ENCODE measurements at places on chromosomes 1 and 21.

DNA sequence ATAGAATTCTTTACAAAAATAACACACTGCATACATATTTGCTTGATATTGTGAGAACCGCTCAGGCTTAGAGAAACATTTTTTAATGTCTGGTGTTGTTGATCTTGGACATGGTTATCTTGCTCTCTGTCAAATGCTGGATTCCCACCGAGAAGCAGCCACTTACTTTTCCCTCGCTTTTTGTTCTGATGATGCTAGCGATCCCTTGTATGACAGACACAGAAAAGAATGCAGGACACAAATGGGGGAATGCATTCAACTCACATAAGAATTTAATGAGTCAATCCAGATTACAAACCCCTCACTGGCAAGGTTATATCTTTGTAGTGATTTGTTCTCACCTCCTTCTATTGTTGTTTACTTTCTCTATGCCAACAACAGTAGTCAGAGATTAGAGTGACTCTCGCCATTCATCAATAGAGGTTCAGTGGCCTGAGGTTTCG, 76.8 kb upstream of the AKT3 start:
- H3K4me1 ChIP-seq: peaks cover 4% of the 10 kb centered on the region
- no peak for DNase-seq
- H3K4me3 ChIP-seq: peak overlapping the region; percentile 19
- H3K36me3 ChIP-seq: no peaks in the 10 kb centered on the region

DNA sequence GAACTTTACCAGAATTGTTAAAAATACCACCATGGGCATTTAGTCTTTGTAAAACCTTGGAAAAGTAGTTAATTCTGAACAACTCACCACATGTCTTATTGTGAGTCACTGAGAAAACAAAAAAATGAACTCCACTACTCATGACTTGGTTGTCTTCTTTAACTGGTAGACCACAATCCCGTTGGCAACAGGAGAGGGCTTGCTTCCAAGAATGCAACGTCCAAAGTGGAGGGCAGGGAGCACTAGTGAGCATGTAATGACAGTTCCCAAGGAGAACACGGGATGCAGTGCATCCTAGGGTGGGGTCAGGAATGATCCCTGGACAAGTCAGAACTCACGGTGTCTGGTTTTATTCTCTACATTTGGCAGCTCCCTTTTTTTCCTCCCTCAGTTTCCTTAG, 15.2 kb upstream of the HMCN1 start:
- no peaks in the 10 kb centered on the region for H3K4me1 ChIP-seq
- DNase-seq: no peak
- peak overlapping the region; percentile 48 for H3K27ac ChIP-seq
- no peaks in the 10 kb centered on the region for H3K27me3 ChIP-seq

DNA sequence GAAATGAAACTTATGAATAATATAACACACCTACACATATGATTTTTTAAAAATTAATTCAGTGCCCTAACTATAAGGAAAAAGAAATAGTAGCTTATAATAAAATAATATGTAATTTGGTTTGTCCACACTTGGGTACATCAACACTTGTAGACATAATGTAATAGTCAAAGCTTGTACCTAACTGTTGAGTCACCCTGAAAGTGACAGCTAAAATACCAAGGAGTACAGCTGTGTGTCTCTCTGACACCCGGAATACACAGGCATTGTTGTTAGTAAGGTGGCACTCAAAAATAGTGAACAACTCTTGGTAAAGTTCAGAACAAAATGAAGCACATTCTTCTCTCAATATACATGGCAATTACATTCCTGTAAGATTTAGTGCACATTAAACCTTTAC, 243.4 kb downstream of the TRABD2B start:
- no peaks in the 10 kb centered on the region for H3K36me3 ChIP-seq
- peaks cover 18% of the 10 kb centered on the region for H3K4me1 ChIP-seq
- H3K27ac ChIP-seq: no peak overlapping the region
- no peak for DNase-seq
- H3K27me3 ChIP-seq: no peaks in the 10 kb centered on the region

- peaks cover 23% of the 10 kb centered on the region for H3K4me1 ChIP-seq
- no peak for DNase-seq
- H3K27ac ChIP-seq: peak overlapping the region; percentile 14
These were observed 19.6 kb downstream of the ZNF362 start for GRCh38 chr1:33275706-33276572.

GRCh38 chr1:29634324-29634723, 398.0 kb downstream of the PTPRU start:
- DNase-seq: peak; percentile 12
- H3K27ac ChIP-seq: no peak overlapping the region
- H3K4me1 ChIP-seq: no peaks in the 10 kb centered on the region
- no peaks in the 10 kb centered on the region for H3K27me3 ChIP-seq

- peaks cover 56% of the 10 kb centered on the region for H3K4me1 ChIP-seq
- no peaks in the 10 kb centered on the region for H3K27me3 ChIP-seq
- H3K36me3 ChIP-seq: peaks cover 47% of the 10 kb centered on the region
- H3K4me3 ChIP-seq: no peak overlapping the region
These were observed 31.7 kb downstream of the ECE1 start for GRCh38 chr1:21258331-21259134.

- H3K27me3 ChIP-seq: no peaks in the 10 kb centered on the region
- peak overlapping the region; percentile 58 for H3K27ac ChIP-seq
- H3K36me3 ChIP-seq: peaks cover 16% of the 10 kb centered on the region
- peak; percentile 85 for DNase-seq
- H3K4me1 ChIP-seq: peaks cover 43% of the 10 kb centered on the region
These were observed 34.9 kb upstream of the PPP1R15B start for GRCh38 chr1:204446413-204447111.

DNA sequence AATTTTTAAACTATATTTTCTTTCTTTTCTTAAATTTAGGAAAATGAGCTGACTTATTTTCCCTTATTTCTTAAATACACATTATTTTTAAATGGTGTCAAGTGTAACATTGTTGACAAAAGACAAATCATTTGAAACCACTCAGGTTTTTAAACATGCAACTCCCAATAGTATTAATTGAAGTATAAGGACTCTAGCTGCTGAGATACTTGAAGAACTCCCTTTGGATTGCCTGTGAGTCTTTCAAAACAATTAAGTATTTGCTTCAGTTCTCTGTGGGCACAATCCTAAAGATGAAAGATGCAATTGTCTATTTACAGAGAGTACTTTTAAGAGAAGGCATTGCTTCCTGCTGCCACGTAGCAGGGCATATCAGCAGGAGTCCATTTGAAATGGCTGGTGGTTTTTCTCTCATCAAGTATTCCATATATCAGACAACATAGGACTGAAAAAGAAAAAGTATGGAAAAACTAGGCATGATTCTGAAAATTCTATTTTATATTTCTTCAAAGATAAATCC, 373.4 kb downstream of the NEGR1 start:
- no peaks in the 10 kb centered on the region for H3K4me1 ChIP-seq
- no peaks in the 10 kb centered on the region for H3K27me3 ChIP-seq
- no peak for DNase-seq
- no peak overlapping the region for H3K27ac ChIP-seq

GRCh38 chr1:31416101-31416736, 3.2 kb downstream of the SERINC2 start:
- no peaks in the 10 kb centered on the region for H3K36me3 ChIP-seq
- H3K27me3 ChIP-seq: no peaks in the 10 kb centered on the region
- H3K27ac ChIP-seq: no peak overlapping the region
- no peak for DNase-seq
- no peak overlapping the region for H3K4me3 ChIP-seq
